Trophoblast cell (in vitro differentiated cells and primary cell): ENCODE measurements at places on chromosomes 2 and 18.

- H3K4me1 ChIP-seq = no peaks in the 10 kb centered on the region
- H3K27me3 ChIP-seq = no peaks in the 10 kb centered on the region
- no peak overlapping the region for H3K27ac ChIP-seq
- H3K36me3 ChIP-seq = no peaks in the 10 kb centered on the region
- no peak for DNase-seq
- no peak overlapping the region for H3K4me3 ChIP-seq
Measured at GRCh38 chr2:197813093-197813787, 8.8 kb downstream of the PLCL1 start.

GRCh38 chr2:12334412-12334966 lies 382.2 kb upstream of the TRIB2 start:
- no peaks in the 10 kb centered on the region for H3K36me3 ChIP-seq
- H3K4me3 ChIP-seq = no peak overlapping the region
- no peaks in the 10 kb centered on the region for H3K27me3 ChIP-seq
- DNase-seq = no peak
- H3K27ac ChIP-seq = no peak overlapping the region

- no peaks in the 10 kb centered on the region for H3K36me3 ChIP-seq
- H3K27me3 ChIP-seq = no peaks in the 10 kb centered on the region
- H3K4me3 ChIP-seq = no peak overlapping the region
- no peak overlapping the region for H3K27ac ChIP-seq
Measured at GRCh38 chr18:70421471-70422390, 132.9 kb downstream of the SOCS6 start.

GRCh38 chr2:230153390-230153976 lies 66.3 kb downstream of the SP110 start:
- H3K27me3 ChIP-seq = no peaks in the 10 kb centered on the region
- no peak overlapping the region for H3K27ac ChIP-seq
- H3K4me3 ChIP-seq = no peak overlapping the region

GRCh38 chr2:240952496-240953246 lies 45.7 kb upstream of the SNED1 start:
- peak overlapping the region; percentile 2 for H3K4me3 ChIP-seq
- DNase-seq = no peak
- H3K36me3 ChIP-seq = no peaks in the 10 kb centered on the region

DNA sequence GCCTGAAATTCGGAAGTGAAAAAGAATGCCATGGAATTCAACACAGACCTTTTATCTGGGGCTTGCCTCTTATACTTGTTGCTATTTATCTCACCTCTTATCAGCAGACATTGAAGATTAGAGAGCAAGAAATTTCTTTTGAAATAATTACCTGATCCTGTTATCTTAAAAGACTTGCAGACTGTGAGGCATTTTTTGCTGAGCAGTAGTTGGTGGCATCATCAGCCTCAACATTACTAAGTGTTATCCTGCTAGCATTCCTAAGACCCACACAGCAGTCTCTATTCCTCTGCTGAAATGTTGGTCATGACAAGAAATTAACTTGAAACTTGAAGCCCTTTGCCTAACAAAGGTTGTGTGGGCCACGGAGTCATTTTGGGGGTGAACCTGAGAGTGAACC lies 186.5 kb downstream of the TRIB2 start:
- no peaks in the 10 kb centered on the region for H3K36me3 ChIP-seq
- H3K4me3 ChIP-seq = no peak overlapping the region
